Activated CD8-positive, alpha-beta memory T cell treated with anti-CD3 and anti-CD28 coated beads for 4 hours (primary cell): ENCODE measurements at places on chromosomes 16 and 17.

DNA sequence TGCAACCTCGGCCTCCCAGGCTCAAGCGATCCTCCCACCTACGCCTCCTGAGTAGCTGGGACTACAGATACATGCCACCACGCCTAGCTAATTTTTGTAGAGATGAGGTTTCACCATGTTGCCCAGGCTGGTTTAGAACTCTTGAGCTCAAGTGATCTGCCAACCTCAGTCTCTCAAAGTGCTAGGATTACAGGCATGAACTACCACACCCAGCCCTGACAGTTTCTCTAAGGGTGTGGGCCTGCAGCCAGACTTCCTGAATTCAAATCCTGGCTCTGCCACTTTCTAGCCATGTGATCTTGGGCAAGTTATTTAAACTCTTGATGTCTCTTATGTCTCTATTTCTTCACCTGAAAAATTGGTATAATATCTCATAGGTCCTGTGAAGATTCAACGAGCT, 5.6 kb downstream of the CUEDC1 start:
- no peak for DNase-seq

DNA sequence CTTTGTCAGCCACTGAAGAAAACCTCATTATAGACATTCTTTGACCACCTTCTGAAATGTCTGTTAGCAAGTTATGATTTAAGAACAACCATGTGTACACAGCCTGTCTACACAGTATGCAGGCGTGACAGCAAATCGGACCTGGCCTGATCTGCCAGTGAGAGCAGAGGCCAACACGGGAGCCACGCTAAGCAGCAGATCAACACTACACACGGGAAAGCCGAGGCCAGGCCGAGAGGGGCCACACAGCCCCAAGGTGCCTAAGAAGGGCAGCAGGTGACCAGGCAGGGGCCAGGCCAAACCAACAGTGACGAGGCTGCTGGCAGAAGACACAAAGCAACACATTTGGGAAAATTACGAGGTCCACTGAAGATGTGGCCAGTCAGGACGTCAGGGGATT, 16.3 kb upstream of the FAAP100 start:
- no peak for DNase-seq

GRCh38 chr16:62205459-62205858, 169.2 kb upstream of the CDH8 start:
- DNase-seq, result no peak

DNA sequence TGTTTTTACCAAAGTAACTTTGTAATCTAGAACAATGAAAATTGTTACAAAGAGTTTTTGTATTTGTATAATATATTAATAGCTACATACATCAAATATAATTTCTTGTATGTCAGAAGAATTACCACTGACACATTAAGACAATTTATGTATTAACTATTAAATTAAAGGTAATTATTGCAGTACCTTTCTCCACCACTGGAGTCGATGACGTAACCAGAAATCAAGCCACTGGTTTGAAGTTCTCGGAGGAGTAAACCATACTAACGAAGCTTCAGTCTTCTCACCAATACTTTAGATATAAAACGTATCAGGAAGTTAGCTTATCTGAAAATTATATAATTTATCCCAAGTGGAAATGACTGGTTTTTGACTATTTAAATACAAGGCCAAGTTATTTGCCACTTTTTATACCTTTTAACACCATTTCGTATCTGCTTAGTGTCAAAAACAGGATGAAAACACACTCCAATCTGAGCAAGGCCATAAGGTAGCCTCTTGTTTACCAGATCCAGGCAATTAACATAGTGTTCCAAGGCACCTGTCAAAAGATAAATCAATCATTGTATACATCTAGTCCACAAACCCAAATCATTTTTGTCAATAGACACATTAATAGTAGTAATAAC, 4.3 kb downstream of the POLG2 start:
- DNase-seq, result no peak

GRCh38 chr16:86220561-86220960, 289.8 kb upstream of the FOXF1 start:
- no peak for DNase-seq

DNA sequence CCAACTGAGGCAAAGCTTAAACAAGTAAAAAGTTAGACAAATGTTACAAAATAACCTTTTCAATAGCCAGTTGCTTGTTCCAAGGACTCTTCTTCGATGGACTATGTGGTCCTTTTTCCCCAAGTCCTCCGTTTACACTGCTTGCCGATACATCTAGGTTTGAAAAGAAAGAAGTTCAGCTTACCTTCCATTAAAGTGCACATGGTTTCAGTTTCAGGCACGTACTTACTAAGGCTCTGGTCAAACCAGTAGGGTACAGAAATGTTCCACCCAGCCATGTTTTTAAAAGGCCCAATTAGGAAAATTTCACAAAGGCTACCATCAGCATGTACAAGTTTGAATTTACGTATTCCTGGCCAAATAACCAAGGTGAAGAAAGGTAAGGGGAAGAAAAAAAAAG, 2.1 kb downstream of the SRSF2 start:
- DNase-seq, result no peak

DNA sequence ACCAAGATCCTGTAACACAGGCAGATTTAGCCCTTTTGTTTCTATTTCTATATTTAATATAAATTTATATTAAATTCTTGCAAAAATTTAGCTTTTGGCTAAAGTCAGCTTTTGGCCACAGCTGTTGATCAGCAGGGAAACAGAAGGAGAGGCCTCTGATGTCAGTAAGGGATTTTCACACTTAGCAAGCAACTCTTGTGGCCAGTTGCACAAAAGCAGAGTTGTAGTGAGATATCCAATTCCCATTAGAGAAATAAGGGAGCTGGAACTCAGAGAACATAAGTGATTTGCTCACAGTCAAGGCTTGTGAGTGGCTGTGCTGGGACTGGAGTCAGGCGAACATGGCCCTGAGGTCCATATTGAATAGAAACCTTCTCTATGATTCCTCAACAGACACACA, 16.7 kb upstream of the HEATR6 start:
- no peak for DNase-seq

DNA sequence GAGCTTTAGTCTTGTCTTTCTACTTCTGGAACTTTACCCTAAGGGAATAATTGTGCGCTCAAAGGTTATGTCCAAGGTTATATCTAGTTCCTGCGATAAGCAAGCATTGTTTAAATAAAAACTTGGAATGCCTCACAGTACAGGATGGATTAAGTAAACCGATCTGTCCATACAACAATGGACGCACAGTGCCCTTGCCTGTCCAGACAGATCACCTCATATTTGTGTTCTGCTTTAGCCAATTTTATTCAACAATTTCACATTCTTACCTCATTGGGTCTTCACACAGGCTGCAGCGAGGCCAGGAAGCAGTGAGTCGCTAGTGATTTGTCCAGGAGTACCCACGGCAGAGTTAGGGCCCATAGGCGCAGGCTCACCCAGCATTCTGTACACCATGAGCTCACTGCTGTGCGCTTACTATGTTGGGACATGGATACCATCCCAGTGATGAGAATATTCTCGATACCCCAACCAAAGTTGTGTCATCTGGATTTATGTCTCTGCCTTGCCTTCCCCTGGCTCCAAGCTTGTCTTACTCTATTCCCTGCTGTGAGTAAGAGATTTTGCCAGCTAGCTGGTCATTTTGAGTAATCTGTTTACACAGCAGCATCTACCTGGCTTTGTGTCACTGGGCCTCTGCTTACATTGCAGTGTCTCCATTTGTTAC, 39.8 kb downstream of the USP43 start:
- DNase-seq, result no peak

DNA sequence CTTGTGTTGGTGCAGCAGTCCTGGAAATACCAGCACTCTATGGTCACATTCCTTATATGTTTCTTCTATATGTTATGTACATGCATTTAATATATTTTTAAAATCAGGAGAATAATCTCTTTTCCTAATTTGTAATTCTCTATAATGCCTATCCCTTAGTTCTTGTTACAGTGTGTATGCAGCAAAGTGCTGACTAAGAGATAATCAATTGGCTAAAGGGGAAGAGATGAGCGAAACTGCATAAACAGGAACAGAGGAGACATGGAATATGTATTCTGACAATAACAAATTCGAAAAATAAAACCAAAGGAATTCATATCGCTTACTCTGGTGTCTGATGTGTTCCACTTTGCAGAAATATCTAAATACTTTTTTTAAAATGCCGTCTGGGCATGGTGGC, 41.7 kb downstream of the SYNRG start:
- DNase-seq, result no peak

GRCh38 chr16:54237-54581, 581 bp downstream of the SNRNP25 start:
- DNase-seq, result no peak

- no peak for DNase-seq
Measured at GRCh38 chr17:62920300-62920699, 45.7 kb upstream of the TANC2 start.

DNA sequence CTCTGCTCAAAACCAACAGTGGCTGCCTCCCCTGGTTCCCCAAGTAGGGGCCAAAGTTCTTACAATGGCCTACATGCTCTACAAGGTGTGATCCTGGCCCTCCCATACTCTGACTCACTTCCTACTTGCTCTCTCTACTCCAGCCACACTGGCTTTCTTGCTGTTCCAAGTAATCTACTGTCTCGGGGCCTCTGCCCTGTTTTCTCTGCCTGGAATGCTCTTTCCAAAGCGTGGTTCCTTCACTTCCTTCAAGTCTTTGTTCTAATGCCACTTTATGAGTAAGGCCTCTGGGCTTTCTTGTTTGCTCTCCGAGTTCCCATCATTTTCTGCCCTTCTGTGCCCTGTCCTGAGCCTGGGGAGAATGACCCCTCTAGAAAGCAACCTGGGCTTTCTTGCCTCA, 4.1 kb upstream of the CDH3 start:
- no peak for DNase-seq

GRCh38 chr16:65510850-65511249, 389.0 kb upstream of the CDH11 start:
- no peak for DNase-seq

DNA sequence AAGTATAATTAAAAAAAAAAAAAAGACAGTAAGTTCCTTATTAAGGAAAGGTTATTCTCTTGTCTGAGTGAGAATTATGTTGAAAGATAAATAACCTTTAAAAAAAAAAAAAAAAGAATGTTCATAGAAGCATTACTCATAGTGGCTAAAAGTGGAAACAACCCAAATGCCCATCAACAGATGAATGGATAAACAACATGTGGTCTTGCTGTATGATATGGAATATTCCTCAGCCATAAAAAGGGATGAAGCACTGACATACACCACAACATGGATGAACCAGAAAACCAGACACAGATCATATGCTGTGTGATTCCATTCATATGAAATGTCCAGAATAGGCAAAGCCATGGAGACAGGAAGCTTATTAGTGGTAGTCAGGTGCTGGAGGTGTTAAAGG, 9.2 kb upstream of the CCNF start:
- no peak for DNase-seq

DNA sequence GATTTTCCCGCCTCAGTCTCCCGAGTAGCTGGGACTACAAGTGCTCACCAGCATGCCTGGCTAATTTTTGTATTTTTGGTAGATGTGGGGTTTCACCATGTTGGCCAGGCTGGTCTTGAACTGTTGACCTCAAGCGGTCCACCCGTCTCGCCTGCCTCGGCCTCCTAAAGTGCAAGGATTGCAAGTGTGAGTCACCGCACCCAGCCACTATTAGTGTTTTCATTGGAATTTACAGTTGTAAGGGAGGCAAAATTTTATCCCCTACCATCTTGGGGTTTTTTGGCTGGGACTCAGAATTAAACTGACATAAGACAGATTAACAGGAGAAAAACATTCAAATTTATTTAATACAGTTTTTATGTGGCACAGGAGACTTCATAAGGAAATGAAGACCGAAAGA, 12.3 kb upstream of the MYCBPAP start:
- no peak for DNase-seq

- DNase-seq, result no peak
Measured at GRCh38 chr17:50151937-50152547, 1.6 kb upstream of the PPP1R9B start.

DNA sequence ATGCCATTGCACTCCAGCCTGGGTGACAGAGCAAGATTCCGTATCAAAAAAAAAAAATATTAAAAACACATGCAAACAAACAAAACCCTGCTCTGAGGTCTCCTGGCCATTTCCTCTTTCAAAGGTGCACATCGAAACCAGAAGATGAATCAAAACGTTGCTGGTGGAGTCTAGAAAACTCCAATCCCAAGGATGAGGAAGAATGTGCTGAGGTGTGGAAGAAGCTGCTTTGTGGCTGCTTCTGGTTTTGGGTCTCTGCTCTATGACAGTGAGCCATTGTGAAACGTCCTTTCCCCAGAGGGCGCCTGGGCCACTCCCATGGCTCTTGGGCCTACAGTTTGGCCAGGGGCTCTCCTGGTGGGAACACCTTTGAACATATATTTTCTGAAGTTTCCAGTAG, 112.6 kb downstream of the IRF8 start:
- DNase-seq, result no peak

DNA sequence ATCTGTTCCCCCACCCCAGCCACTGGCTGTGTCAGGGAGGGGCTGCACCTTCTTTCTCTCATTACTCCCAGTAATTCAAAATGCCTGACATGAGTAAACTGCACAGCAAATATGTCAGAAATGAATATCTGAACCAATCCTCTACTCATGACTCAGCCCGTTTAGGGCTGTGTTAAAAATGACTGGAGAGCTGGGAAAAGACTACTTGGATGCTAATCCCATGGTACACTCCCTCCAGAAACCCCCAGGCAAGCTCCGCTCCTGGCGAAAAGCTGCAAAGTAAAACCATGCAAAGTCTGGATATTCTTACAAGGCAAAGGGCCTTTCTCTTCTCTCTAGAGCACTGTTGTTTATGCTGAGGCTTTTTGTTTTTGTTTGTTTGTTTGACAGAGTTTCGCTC, 448.1 kb upstream of the DYNLRB2 start:
- DNase-seq, result no peak

GRCh38 chr16:4674926-4675530, 18.3 kb upstream of the NUDT16L1 start:
- no peak for DNase-seq

GRCh38 chr17:83008186-83008510, 71.3 kb upstream of the METRNL start:
- DNase-seq, result no peak

GRCh38 chr16:85304337-85304736, 192.1 kb upstream of the CIBAR2 start:
- no peak for DNase-seq

DNA sequence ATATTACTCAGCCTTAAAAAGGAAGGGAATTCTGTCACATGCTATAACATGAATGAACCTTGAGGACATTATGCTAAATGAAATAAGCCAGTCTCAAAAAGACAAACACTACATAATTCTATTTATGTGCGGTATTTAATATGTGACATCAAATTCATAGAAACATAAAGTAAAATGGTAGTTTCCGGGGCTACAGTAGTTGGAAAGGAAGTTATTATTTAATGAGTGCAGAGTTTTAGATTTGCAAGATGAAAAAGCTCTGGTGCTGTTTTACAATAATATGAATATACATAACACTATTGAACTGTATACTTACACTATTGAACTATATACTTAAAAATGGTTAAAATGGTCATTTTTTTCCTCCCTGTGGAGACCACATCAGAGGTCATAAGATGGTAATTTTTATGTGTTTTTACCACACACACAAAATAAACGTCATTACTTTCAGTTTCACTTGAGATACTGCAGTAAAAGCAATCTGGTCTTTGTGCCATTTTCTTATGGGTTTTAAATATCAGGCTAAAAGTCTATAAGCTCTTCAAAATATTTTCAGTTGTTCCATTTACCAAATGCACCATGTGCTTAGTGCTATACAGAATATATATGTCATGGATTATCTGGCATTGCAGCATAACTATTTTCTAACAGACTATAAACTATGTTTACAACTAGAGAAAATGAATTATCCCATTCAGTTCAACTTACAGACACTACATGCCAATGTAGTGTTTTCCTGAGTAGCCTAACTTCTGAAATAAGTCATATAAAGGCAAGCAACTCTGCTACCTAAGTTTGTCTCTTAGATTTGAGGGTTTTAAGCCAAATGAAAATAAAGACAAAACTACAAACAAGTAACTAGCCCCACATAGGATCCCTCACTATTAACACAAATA, 90.9 kb downstream of the SPAG9 start:
- no peak for DNase-seq
